ENCODE measurements at places on chromosomes 11 and 22.

DNA sequence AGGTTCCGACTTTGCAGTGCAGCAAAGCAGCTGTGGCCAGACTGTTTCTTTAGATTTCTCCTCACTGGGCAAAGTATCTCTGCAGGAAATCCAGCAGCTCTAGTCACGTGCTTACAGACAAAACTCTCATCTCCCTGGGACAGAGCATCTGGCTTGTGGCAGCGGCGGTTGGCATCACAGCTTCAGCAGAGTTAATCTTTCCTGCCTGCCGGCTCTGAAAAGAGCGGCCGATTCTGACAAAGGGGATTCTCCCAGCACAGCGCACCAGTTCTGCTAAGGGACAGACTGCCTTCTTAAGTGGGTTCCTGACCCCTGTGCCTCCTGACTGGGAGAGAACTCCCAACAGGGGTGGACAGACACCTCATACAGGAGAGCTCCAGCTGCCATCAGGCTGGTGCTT is 1357.3 kb upstream of the TENM4 start:
- no peak for DNase-seq

DNA sequence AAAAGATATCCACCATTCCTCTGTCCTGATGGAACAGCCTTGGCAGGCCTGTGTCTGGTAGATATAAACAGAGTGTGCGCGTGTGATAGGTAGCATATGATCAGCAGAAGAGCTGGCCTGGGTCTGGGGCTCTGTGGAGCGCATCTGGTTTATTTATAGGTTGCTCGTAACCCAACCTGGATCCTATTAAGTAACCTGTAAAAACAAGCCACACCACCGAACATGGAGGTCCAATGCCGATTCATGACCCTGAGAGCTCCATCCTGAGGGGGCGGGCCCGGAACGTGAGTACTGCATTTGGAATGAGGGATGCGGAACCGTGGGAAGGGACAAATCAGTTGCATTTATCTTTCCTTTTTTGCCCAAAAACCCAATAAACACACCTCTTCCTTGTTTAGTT is 31.9 kb upstream of the APOL5 start:
- DNase-seq, result no peak

GRCh38 chr11:108733479-108734116 is 68.7 kb downstream of the DDX10 start:
- DNase-seq, result no peak

DNA sequence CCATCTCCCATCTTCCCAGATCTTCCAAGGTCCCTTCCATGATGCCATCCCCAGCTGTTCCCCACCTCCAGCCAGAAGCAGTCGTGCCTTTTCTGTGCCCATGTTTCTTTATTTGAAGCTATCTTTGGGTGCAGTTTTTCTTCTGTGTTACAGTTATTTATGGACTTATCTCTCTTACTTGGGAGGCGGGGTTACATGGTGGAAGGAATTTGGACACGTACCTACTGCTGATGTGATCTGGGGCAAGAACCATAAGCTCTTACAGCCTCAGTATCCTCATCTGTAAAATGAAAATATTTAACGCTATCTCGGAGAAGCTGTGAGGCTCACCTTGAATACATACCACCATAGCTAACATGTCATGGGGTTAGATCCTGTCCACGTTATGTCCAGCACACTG is 98.9 kb downstream of the ZBTB16 start:
- no peak for DNase-seq

- peak; percentile 75 for DNase-seq
Measured at GRCh38 chr11:110295531-110296225, 736 bp downstream of the RDX start.

- no peak for DNase-seq
Measured at GRCh38 chr11:74839446-74839845, 90.8 kb downstream of the RNF169 start.

DNA sequence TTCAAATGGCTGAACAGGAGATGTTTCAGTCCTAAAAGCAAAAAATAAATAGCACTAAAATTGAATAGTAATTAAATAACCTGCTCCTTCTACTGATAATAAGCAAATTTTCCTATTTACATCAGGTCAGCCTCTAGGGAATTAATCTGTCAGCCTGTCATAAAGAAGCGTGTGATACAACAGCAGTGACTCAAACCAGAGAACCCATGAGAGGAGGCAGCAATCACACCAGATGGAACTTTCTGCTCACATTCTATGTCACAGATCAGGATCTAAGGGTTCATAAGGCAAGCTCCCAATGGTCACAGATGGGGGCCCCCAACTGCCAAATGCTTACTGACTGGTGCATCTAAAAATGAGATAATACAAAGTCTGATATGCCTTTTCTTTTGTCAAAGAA is 41.1 kb downstream of the RBFOX2 start:
- no peak for DNase-seq

GRCh38 chr22:38176170-38176741 is 5.4 kb downstream of the PLA2G6 start:
- no peak for DNase-seq

GRCh38 chr22:46078241-46079092 is 71.9 kb upstream of the PPARA start:
- DNase-seq, result no peak

GRCh38 chr11:118914178-118914918 is 11.4 kb downstream of the BCL9L start:
- DNase-seq, result no peak

DNA sequence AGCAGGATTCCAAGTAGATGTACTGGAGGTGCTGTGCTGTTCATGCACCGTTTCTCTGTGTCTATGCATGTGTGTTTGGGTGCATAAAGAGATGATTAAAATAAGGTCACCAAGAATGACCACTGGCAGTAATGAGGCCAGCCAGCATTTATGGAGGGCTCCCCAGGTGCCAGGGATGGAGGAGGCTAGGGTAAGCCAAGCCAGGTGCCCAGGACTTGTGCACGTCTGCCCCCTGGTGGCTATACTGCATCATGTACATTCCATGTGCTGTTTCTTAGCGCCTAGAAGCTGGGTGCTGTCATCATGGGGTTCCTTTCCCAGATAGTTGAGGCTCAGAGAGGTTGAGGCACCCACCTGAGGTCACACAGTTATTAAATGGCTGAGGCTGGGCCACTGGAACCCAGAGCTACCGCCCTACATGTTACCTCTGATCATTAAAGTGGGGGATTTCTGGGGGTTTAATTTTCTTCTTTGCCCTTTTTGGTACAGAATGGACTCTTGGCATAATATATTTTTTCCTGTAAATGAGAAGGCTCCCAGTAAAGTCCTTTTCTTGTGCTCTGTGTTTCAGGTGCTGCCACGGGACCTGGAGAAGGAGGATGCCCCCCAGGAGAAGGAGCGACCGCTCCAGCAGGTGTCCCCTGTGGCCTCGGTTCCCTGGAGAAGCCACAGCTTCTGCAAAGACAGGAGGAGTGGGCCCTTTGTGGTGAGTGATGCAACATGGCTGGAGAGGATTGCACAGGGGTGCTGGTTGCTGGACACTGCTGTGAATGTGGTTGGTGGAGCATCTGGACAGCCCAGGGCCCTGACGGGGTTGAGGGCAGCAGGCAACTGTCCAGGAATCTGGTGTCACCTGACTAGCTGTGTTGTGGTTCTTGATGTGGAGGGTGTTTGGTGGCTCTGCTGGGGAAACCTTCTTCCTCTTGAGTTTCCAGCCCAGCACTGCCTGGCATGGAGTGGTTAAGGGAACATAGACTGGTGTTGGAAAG is 96.4 kb downstream of the KIAA1671 start:
- peak; percentile 90 for DNase-seq

DNA sequence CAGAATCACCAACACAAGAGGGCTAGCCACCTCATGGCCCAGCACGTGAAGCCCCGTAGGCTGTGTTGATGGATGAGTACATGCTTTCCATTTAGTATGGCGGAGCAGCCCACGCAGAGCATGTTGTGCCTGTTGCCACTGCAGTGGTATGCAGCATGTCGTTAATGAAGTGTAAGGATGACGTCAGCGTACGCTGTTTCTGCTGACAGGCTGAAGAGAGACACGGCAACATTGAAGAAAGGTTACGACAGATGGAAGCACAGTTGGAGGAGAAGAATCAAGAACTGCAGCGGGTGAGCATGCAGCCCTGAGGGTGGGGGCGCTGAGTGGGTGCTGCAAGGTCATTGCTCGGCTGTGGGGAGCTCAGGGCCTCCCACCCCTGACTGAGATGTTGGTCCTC is 62.8 kb downstream of the PPFIA1 start:
- no peak for DNase-seq

- DNase-seq, result no peak
Measured at GRCh38 chr22:42365111-42365865, 66.9 kb downstream of the NFAM1 start.

- no peak for DNase-seq
Measured at GRCh38 chr22:31619611-31620300, 42.3 kb downstream of the PISD start.

GRCh38 chr11:102429691-102430090 is 22.9 kb downstream of the TMEM123 start:
- DNase-seq, result no peak

DNA sequence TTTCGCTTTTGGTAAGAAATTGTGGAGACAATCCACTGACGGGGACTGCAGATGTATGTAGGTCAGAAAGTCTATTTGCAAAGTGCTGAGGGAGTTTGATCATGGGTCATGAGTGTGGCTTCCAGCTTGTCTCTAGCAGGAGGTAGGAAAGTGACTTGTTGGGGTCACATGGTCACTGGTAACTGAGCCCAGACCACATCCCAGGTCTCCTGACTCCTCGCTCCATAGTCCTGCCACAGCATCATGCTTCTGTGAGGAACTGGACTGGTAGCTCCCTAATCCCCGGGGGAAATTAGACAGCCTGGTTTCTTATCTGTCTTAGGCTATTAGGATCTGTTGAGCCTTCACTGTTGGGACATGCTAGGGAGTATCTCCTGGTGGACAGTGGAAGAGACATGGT is 142.1 kb downstream of the MYO18B start:
- DNase-seq, result no peak

- no peak for DNase-seq
Measured at GRCh38 chr22:35448523-35448922, 48.6 kb downstream of the MCM5 start.

DNA sequence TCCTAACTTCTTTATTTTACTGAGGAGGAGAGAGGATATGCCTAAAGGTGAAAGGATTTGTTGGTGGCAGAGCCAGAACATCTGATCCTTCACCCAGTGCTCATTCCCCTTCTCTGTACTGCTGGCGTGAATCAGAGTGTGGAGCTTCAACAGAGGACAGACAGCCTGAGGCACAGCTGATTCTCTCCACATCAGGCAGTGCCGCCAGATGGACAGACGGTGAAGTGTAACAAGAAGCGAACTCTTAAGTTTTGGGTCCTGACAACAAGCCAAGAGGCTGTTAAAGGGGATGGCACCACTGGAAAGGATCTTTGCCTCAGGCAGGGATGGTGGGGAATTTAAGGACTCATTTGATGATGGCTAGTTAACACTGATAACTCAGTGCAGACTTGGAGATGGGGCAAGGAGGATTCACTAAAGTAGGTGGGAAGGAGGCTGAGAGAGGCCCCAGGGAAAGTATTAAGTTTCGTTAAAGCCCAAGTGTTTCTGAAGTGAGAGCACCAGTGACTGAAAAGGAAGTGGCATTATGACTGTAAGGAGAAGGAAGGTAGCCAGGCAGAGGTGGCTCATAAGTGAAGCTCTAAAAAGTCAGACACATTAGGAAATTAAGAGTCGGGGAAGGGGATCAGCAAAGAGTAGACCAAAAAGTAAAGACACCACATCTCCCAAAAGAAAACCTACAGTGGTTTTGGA is 81.3 kb downstream of the CLPB start:
- peak; percentile 26 for DNase-seq

- no peak for DNase-seq
Measured at GRCh38 chr11:26983645-26984044, 10.3 kb upstream of the FIBIN start.

- DNase-seq, result peak; percentile 26
Measured at GRCh38 chr11:25734591-25735211, 597.2 kb upstream of the ANO3 start.

GRCh38 chr22:23045461-23045860 is 24.9 kb upstream of the GNAZ start:
- DNase-seq, result no peak

DNA sequence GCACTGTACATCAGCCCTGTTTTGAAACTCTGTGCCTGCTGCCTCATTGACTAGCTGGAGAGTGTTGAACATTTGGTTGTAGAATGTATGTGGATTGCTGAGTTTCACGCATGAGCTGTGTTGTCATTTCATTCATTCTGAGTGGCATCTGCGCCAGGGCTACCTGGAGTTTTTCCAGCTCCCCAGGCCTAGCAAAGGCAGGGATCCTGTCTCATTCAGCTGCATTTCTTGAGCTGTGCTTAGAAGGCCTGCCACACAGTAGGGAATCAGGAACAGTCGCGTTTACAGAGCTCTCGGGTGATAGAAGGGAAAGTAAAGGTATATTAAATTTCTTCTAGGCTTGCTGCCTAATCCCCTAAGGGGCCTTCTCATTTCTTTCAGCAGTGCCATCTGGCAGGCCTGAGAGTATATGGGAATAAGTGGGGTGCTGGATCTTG is 44.3 kb downstream of the PTPRJ start:
- peak; percentile 20 for DNase-seq

DNA sequence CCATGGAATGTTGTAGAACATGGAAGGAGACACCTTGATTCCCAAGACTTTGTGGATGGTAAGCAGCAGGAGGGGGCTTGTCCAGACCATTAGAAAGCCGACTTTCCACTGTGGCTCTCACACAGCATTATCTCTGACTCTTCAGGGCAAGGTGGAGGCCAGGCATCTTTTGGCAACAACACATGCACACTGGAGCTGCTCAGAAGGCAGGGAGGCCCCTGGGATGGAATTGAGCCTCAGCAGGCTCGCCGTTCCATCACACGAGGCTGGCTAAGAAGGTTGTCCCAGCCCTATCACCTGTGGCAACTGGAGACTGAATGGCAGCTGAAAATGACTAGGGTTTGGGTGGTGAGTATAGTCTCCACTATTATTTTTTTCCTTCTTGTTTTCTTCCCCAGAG is 76.3 kb upstream of the TMEM45B start:
- no peak for DNase-seq

DNA sequence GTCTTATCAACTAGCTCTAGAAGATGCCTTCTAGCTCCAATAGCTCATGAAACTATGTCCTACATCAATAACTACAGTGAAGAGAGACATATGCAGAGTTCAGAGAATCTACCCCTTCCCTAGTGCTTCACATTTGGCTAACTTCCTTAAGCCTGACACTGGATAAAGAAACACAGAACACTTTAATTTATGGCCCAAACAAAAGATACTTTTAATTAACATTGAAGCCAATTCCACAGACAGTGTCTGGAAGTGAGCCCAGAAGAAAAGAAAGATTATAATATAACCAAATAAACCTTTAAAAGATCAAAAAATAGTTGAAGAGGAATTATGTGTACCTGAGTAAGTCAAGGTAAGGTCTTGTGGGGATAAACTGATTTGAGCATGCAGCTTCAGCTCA is 255.2 kb downstream of the C11orf87 start:
- DNase-seq, result no peak

Measured in iPS-NIHi11 (cell line).